Stimulated activated CD4-positive, alpha-beta T cell treated with anti-CD3 and anti-CD28 coated beads, Interleukin-1b, Interleukin-23, amount 100 ng/mL, for 1 hour (primary cell): ENCODE measurements at places on chromosomes 16 and 17.

GRCh38 chr17:73639322-73639721 lies 4.9 kb downstream of the SDK2 start:
- no peak for DNase-seq

DNA sequence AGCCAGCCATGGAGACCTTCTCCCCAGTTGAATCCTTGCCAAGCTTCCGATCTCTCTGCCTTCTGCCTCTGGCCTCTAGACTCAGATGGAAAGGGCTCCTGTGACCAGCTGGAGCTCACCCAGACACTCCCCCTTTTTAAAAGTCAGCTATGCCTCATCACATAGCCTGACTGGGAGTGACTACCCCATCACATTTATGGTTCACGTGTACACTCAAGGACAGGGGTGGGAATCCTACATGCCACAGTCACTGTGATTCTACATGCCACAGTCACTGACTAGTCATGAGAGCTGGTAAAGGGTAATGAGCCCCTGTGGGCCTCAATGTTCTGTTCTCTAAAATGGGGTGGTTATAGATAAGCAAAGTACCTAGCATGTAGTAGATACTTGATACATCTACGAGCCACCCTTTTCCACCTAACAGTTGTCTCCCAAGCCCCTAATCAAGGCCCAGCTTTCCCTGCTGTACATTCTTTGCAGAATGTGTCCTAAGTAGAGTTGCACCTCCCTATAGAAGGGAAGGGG lies 85.1 kb downstream of the RGS9 start:
- no peak for DNase-seq

- DNase-seq, result no peak
These were observed 24.3 kb upstream of the TMEM220 start for GRCh38 chr17:10754109-10754508.

- no peak for DNase-seq
These were observed 1.4 kb downstream of the CBFB start for GRCh38 chr16:67030221-67030962.

DNA sequence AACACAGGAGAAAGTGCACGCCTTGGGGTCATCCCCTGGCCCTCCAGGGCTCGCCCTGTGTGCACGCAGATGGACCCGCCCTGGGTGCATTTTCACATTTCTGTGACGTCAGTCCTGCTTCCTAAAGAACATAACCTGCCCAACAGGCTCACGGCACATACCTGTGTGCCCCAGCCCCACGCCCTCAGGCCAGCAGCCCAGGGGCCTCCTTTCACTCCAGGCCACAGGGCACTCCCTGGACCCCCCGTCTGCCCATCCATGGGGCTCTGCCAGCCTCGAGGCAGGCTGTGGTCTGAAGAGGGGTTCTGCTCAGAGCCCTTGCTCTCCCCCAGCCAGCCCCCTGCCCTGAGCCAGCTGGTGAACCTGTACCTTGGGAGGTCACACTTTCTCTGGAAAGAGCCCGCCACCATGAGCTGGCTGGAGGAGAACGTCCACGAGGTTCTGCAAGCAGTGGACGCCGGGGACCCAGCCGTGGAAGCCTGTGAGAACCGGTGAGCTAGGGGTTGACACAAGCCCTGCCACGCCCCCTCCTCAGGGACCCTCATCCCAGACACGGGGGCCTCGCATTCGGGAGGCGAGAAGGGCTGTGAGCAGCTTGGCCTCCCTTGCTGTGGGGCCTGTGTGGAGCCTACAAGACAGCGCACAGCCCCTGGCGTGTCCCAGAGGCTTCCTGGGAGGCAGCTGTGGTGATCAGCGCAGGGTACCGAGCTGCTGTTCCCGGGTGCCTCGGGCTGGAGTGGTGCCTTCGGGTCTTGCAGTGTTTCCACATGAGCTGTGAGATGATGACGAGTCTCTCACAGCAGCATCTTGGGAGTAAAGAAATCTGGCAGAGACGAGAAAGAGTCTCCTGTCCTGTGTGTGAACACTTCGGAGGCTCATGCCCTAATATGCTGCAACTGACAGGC lies 13.8 kb upstream of the MC1R start:
- DNase-seq, result no peak

DNA sequence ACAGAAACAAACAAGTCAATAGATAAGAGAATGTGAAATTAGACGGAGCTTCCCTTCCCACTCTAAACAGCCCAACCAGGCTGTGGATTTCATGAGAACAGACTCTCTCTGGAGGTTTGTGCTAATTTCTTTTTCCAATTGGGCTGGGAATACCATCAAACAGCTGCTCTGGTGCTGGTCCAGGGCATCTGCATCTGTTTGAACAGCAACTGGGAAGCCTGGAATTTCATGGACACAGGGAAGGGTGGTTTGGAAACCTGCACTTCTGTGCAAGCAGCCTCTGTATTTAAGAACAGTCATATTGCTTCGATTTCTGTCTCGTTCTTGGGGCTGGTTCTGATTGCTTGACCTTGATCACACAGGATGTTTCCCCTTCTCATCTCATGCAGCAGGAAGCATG lies 88.7 kb downstream of the FOXL1 start:
- no peak for DNase-seq
